Natural killer cell treated with Interleukin-12 subunit alpha and Interleukin-12 subunit beta and Interleukin-15 and Interleukin-18, amount 100 ng/mL, for 72 hours (primary cell): ENCODE measurements at places on chromosomes 12 and 14. TPM values are rescaled to one million over a fixed set of nuclear protein-coding genes. Genes with fewer than 3 reads are reported as not detected.
A peak's percentile ranks its signal among the peaks of the same experiment; 100 is the strongest.

- no peak for DNase-seq
Measured at GRCh38 chr14:22761734-22762133, 4.8 kb upstream of the OXA1L start.

DNA sequence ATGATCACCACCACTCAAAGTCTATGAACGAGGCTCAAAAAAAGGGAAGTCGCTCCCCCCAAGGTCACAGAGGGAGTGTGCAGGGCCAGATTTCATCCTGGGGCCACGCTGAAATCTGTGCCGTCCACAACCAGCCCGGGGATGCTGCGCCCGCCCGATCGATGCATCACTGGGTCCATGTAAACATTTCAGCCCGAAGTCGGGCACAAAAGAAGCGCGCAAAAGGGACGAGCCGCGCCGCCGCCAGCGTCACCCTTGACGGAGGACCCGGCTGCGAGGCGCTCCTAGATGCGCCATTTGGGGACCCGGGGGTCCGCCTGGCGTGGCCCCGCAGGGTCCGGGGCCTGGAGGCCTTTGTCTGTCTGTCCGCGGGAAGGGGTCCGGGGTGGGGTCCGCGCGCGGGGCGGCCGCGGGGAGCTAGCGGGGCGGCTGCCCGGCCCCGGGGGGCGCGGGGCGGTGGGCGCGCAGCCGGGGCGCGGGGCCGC, 503 bp downstream of the FBXO21 start:
- DNase-seq, result no peak

- DNase-seq, result no peak
Measured at GRCh38 chr12:27534060-27534764, 10.2 kb downstream of the PPFIBP1 start.

DNA sequence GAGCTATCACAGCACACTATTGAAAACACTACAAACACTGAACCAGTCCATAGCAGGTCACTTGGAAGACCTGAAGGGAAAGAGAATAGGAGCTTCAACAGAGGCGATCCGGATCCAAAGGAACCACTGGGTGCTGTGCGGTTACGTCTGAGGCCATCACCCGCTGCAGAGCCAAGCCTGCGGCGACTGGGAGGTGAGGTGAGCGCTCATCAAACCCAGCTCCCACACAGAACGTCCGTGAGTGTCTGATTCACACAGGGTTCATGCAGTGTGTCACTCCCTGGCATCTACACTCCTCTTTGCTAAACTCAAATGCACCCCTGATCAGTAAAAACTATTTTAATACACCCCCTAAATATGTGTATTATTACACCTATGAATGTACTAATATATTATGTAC, 64.1 kb downstream of the TMEM132D start:
- no peak for DNase-seq

DNA sequence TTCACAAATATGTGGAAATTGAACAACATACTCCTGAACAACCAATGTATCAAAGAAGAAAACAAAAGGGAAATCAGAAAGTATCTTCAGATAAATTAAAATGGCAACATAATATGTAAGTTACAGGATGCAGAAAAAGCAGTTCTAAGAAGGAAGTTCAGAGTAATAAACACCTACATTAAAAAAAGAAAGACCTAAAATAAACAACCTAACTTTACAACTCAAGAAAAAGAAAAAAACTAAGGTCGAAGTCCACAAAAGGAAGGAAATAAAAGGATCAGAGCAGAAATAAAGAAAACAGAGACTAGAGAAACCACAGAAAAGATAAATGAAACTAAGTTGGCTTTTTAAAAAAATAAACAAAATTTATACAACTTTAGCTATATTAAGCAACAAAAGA, 59.2 kb downstream of the EGLN3 start:
- DNase-seq, result no peak

DNA sequence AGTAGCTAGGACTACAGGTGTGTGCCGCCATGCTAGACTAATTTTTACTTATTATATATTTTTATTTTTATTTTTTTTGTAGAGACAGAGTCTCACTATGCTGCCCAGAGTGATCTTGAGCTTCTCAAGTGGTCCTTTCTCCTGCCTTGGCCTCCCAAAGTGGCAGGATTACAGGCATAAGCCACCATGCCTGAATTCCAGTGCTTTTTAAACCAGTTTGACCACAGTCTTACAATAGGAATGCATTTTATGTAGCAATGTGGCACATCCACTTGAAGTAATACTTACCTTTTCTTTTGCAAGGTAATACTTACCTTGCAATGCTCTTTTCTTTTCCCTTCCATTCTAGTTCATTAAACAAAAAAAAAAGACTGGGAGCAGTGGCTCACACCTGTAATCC, 38.0 kb upstream of the CPM start:
- DNase-seq, result no peak

DNA sequence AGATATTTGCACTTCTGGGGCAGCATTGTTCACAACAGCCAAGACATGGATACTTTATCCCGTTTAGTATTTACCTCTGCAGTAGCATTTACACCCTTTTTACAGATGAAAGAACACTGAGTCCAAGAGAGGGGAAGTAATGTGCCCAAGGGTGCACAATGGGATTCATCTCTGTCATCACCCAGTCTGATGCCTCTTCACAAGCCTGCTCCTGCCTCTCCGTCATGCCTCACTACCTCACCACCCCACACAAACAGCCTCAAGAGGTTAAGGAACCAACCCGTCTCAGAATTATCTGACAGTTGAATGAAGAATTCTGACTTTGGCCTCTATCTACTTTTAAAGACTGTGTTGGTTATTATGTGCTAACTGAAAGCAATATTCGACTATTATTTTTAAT, 368.4 kb downstream of the ATP23 start:
- no peak for DNase-seq

DNA sequence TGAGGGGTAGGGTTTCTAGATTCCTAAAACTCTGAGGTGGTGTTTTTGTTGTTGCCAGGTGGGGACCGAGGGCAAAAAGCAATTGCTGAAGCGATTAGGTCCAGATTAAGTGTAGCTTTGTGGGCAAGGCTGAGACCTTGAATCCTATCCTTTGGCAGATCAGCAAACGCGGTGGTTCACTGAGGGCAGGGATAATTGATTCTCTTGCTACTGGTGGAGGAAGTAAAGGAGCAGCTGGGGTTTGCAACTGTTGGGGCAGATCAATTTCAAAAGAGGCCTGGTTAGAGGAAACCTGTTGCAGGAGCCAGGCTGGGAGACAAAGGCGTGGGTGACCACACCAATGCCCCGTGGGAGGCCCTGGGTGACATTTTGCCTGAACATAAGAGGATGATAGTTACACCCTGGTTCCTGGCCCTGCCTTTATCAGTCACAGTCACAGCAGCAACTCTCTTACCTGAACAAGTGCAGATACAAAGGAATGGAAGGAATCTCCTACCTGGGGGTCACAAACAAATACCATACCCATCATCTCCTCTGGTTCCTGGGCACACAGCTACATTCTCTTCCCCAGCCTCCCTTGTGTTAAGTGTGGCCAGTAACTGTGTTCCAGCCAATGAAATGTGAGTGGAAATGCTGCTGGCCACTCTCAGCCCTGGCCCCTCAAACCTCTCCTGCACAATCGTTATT, 43.3 kb upstream of the RASSF3 start:
- no peak for DNase-seq

DNA sequence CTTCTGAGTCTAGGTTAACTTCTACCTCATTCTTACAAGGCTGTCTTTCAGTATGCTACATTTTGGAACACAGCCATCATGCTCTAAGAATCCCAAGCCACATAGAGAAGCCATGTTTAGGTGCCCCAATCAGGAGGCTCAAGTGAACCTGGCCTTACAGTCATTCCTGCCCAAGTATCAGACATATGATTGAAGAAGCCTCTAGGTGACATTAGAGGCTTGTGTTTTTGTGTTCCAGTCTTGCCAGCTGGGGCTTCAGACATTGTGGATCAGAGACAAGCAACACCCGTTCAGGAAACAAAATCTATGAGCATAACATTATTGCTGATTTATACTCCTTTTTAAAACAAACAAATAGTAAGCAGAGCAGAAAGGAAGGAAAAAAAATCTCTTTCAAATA, 8.1 kb upstream of the SLC16A7 start:
- no peak for DNase-seq

DNA sequence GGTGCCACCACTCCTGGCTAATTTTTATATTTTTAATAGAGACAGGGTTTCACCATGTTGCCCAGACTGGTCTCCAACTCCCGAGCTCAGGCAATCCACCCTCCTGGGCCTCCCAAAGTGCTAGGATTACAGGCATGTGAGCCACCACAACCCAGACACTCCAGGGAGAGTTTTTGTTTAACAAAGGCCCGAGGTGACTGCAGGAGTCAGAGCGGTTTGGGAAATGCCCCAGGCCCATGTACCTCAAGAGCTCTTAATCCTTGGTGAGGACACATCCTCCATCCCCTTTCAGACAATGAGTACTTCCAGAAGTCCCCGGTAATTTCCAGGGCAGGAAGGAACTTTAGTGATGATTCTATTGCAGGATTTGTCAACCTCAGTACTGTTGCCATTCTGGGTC, 176.0 kb downstream of the ESRRB start:
- no peak for DNase-seq

- DNase-seq, result no peak
Measured at GRCh38 chr12:99009654-99010296, 364.7 kb downstream of the APAF1 start.

DNA sequence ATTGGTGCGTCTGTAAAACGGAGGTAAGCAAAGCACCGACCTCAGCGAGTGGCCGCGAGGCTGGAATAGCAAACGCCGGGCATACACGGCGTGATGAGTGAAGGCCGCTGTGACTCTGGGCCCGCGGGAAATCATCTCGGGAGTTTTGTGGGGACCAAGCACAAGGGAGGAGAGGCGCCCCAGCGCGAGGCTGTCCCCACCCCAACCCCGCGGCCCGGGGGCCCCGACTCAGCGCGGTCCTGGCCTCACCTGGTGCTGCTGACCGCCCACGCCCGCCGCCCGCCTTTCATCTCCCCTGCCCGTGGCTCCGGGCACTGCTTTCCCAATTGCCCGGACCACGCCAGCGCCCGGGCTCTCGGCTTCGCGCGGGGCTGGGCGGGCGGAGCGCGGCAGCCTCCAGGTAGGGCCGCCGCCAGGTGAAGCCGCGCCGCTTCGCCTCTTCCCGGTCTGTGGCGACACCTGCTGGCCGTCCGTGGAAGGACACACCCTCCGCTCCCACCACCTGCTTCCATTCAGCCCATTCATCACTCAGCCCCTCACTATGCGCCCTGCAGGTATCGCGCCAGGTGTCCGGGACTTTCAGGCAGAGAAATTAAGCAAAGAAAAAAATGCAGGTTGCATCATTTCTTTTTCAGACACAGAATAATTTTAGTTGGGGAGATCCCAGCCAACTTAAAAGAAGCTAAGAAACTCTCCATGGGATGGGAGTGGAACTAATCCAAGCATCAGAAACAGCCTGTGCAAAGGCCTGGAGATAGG, 360.4 kb downstream of the MED13L start:
- peak; percentile 69 for DNase-seq

- DNase-seq, result no peak
Measured at GRCh38 chr12:3273409-3273853, 196.3 kb downstream of the TSPAN9 start.

- DNase-seq, result no peak
Measured at GRCh38 chr14:75373616-75374015, 54.2 kb upstream of the JDP2 start.

GRCh38 chr14:105312973-105313372, 1.6 kb upstream of the PACS2 start:
- DNase-seq, result no peak

DNA sequence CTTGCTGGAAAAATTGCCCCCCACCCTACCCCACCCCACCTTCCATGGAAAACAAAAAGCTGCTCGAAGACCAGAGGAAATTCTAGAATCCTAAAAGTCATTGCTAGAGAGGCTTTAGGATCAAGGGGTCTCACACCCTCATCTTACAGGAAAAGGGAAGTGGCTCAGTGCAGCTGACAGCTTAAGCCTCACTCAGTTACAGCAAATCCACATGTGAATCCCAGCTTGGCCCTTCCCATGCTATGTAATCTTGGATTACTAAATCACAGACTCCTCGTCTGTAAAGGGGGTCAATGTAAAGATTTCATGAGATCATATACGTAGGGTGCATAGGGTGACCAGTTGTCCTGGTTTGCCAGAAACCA, 25.9 kb downstream of the CMKLR1 start:
- no peak for DNase-seq

GRCh38 chr12:28899951-28900350, 249.1 kb upstream of the FAR2 start:
- no peak for DNase-seq

GRCh38 chr14:31207755-31208545, at the start of gene HECTD1:
Gene HECTD1, minus strand, starts transcription at chr14:31207793. Its CDS starts 1,857 bp downstream, at chr14:31205936.
- peak; percentile 89 for DNase-seq

GRCh38 chr12:48940181-48940580, 14.9 kb upstream of the FKBP11 start:
- DNase-seq, result no peak

- DNase-seq, result no peak
Measured at GRCh38 chr14:56321861-56322260, 203.7 kb downstream of the PELI2 start.

GRCh38 chr12:98579347-98579746, 14.1 kb upstream of the SLC25A3 start:
- DNase-seq, result no peak

GRCh38 chr14:90678846-90679362, 137.3 kb downstream of the TTC7B start:
- DNase-seq, result no peak

DNA sequence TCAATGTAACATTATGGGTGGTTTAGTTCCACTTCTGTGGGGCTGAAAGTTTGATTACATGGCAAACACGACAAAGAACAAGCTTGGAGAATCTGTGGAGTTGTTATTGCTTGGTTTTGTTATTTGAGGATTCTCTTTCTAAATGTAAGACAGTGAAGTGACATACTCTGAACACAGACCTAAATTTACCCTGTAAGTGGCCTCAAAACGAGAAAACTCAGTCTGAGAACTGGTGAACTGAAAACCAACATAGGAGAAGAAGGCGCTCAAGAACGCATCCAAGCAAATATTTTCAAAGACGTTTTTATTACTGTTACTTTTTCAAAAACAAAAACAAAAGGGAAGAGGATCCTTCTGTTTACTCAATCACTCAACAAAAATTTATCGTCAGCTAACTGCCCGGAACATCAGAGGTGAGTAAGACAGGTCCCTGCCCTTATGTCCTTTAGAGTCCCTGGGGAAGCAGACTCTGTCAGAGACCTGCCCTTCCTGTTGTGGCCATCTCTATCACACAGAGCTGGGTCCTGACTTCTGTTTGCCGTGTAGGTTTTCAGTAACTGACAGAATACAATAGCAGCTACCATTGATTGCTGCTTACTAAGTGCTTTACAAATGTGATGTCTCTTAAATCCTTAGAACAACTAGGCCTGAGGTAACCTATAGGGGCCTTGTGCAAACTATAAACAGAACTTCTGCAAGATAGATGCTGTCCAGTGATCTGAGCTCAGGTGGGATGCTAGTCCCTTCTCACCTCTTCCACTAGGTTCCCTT, 79.3 kb upstream of the C12orf71 start:
- DNase-seq, result no peak

- DNase-seq, result no peak
Measured at GRCh38 chr14:68476212-68477109, 316.4 kb downstream of the ZFP36L1 start.

The COA8 gene
- 35.8 TPM for total RNA-seq

The TRHDE gene
- not detected for total RNA-seq

The JPH4 gene
- 0.07 TPM for total RNA-seq

The RIPK3 gene
- 15.5 TPM for total RNA-seq

The STYK1 gene
- total RNA-seq, result 30.3 TPM

The CNTN1 gene
- not detected for total RNA-seq

The ABCC9 gene
- total RNA-seq, result not detected

The KCNK13 gene
- 0.61 TPM for total RNA-seq

The SERPINA1 gene
- total RNA-seq, result 0.38 TPM

The SLC39A2 gene
- total RNA-seq, result 0.53 TPM
